Stimulated activated CD4-positive, alpha-beta T cell treated with anti-CD3 and anti-CD28 coated beads, Interleukin-12 subunit alpha, Interleukin-12 subunit beta, amount 100 ng/mL, for 4 hours (primary cell): ENCODE measurements at places on chromosomes 11 and 22.

- no peak for DNase-seq
These were observed 21.0 kb downstream of the LMO1 start for GRCh38 chr11:8242499-8243280.

DNA sequence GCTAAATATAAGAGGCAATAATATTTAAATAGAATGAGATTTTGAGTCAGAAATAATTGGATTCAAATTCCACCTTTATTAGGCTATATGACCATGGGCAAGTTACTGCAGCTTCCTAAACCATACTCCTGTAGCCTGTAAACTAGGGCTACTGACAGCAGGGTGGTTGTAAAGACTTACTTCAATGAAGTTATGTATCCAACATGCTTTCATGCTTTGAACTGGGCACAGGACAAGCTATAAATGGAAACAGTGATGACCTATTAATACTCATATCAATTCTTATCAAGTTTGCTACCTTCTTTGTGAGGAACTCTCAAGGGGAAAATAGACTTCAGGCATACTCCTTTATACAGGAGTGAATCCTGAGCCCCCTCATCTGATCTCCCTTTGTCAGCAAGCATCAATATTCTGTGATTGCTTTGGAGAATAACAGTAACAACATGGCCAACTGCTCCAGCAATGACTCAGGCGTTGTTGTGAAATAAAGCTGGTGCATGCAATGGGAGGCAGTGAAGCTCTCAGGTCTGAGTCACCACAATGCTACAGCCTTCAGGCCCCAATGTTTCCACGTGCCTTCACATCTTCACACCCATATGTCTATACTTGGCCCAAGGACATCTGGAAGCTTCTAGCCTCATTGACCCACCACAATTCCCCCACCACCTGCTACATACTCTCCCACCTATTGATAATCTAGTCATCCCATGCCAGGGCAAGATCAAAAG is 102.5 kb downstream of the KCNA4 start:
- DNase-seq = no peak

DNA sequence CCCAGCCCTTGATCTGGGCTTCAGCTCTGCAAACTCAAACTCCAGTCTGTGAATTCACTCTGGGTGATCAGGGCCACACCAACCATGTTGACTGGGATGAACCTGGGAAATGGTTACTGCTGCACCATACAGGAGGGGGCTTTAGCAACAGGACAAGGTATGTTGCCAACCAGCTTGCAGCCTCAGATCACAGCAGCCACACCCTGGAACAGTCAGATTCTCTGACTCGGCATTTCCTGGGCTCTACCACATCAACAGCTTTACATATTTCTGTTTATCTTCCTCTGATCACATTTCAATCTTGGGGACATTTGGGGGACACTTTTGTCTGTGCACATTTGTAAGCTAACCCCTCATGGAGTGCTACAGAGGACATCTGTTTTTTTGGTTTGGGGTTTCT is 267.0 kb upstream of the NCAM1 start:
- no peak for DNase-seq

DNA sequence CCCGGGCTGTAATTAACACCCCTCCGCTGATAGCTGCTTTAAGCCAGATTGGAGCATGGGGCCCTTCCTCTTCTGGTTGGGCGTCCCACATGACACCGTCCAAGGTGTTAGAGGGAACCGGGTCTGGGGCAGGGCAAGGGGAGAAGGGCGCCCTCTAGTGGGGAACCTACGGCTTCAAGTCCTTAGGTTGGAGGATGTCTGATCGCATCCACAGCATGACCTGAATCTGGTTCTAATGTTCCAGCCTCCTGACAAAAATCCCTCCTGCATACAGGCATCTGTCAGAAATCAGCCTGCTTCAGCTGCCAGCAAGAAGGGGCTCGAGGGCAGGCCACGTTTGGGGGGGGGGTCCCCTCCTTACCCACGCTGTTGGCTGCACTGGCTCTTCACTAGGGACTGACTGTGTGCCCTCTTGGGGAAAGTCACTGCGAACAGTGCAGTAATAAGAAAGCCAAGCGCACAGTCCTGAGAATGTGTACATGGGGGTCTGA is 94.2 kb upstream of the TBCEL start:
- DNase-seq = peak; percentile 25

DNA sequence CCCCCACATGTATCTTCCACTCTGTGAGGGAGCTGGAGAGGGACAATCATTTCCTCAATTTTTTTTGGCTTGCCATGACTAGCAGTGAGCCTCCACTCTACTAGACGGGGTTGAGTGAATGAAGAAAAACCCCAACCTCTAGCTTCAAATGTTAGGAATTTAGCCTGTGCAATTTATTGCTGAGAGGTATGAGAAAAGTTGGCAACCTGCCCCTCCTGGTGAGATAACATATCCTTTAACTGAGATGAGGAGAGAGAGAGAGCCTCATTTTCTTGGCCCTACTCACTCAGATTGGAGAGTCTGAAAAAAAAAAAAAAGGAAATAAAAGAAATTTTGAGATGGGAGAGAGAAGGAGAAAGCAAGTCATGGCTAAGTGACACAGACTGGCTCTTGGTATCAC is 218.2 kb upstream of the CARD18 start:
- no peak for DNase-seq

DNA sequence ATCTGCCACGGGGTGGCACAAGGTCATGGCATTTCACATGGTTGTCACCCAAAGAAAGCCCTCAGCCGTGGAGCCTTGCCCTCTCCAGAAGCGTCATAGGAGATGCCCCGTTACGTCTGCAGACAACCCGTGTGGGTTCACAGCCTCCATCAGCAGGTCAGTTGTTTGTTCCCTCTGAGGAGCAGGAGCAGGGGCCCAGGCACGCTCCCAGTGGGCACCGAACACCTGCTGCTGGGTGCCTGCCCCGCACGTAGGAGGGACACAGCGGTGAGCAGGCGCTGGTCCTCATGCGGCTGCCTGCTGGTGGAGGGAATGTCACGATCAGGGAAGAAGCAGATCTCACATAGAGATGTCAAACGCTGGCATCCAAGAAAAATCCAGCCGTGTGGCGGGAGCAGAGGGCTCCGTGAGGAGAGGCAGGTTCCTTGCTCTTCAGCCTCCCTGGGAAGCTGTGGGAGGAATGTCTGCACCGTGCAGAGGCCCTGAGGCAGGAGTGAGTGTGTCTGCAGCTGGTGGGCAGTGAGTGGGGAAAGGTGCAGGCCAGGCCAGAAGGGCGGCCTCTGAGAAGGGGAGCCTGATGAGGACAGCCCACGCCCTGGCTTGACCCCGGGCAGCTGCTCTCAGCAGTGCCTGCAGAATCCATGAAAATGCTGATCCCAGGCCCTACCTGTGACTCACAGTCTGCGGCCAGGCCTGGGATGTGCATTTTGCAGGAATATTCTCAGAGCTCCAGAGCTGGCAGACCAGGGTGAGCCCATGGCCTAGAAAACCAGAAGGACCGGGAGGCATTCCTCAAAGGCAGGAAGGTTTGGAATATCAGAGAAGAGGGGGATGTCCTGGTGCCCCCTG is 36.4 kb upstream of the TH start:
- DNase-seq = no peak

DNA sequence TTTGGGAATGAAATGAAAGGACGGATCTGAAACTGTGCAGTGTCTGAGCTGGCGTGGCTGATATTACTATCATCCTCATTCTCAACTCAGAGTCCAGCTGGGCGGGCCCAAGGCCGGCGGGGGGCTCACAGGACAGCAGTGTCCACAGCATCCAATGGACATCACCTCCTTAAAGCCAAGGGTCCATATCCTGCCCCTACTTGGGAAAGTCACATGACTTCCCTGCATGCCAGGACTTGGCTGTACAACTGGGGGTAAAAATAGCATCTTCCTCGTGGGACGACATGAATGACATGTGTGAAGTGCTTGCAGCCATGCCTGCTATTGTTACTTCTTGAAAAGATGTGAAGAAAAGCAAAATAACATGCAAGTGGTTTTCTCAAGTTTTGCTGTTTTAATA is 82.3 kb downstream of the TRMU start:
- no peak for DNase-seq
